B cell (primary cell): ENCODE measurements at places on chromosomes 4 and X. TPM values are rescaled to one million over a fixed set of nuclear protein-coding genes. Genes with fewer than 3 reads are reported as not detected.

Gene CTAG1A
- total RNA-seq: not detected in 2 replicates

Gene GAGE12H
- not detected in 2 replicates for total RNA-seq

Gene GLOD5
- total RNA-seq: not detected in 2 replicates

Gene XK
- 0.30 and 0.34 TPM in 2 replicates for total RNA-seq

Gene HMX1
- not detected in 2 replicates for total RNA-seq

Gene SCML1
- 6.7 and 8.3 TPM in 2 replicates for total RNA-seq

GRCh38 chr4:1927675-1928074 lies 56.5 kb downstream of the NSD2 start:
- no peak for DNase-seq

DNA sequence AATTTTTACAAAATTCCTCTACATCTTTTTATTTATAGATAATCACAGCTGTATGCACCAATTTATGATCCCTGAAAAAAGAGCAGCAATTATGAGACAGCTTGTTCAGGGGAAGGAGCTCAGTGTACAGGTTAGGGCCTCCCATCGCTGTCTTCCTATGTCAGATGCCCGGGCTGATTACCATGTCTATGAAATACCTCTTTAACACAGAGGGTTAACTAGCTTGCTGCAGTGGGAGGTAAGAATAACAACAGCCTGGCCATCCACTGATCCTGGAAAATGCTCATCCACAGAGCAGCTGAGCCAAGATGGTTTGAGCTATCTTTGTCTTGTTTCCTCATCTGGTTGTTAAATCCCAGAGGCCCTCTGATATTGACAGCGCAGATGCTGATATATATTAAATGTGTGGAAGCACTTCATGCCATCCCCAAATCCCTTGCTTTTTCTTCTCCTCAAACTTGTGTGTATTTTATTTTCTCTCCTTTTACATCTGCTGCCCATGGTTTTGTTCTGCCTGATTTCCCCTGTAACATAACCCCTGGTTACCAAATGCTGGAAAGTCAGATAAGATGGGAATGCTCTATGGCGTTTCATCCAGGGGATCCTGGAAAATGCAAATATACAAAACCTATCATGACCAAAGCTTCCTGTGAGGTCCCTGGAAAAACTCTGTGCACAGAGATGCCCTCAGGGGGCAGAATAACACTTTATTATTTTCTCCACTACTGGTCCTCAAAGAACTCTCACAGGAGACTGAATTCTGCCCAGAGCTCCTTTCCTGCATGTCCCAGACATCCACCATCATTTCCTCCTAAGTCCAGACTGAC lies 85.8 kb upstream of the PUDP start:
- DNase-seq: no peak

DNA sequence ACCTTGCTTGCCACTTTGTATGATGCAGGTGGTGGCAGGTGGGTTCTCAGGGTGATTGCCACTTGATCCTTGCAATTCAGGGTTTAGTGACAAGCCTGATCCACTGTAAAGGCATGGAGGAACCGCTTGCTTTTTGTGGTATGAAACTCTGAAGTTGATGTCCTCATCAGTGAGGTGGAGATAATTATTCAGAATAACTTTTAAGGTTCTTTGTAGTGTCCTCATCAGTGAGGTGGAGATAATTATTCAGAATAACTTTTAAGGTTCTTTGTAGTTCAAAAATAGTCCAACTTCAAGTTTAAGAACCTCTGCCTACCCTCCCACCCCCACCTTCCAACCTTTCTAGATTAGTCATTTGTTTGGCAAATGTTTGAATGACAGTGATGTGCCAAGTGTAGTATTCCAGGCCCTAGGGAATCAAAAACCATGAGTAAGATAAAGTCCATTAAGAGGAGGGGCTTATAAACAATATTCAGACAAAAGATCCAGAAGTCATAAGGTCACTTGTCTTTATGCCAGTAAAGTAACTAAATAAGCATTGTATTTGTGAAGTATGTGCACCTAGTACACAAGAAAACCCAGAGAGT lies 51.2 kb downstream of the DCUN1D4 start:
- DNase-seq: no peak

GRCh38 chr4:42341518-42342026 lies 55.7 kb upstream of the SHISA3 start:
- no peak for DNase-seq

DNA sequence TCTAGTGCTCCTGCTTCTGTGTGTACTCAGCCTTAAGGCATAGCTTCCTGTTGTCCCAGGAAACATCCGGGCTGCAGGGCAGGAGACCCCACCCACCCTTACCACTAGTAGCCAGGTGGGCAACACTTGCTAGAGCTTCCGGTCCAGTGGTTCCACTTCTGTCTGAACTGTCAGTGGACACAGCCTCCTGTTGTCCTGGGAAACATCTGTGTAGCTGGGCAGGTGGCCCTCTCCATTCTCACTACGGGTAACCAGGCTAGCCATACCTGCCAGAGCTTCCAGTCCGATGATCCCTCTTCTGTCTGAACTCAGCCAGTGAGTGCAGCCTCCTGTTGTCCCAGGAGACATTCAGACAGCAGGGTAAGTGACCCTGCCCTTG lies 372.2 kb downstream of the INPP4B start:
- DNase-seq: no peak

DNA sequence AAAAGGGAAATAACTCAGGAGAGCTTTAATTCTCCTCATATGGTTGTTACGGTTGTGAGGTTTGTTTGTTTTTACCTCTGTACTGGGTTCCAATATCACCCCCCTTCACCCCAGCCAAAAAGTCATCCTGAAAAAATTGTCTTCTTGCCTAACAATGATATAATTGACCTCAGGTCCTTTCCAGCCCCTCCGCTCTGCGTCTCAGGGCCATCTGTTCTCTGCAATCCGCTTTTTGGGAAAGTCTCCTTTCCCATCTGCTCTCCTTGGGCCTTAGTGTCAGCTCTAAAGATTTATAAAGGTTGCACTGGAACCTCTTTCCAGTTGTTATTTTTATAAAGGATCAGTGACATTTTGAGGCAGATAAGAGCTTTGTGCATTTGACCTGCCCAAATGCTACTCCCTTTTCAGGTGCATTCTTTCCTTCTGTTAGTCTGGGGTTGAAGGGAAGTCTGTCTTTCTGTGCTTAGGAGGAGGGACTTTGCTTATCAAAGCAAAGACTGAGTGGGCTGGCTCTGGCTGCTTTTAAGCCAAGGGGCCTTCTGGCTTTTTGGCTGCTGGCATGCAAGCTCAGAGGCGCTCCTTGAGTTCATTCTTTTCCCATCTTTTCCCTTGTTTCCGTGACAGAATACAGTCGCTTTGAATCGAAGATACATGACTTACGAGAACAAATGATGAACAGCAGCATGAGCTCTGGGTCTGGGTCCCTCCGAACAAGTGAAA lies 34.1 kb downstream of the DLG3 start:
- DNase-seq: no peak

GRCh38 chrX:45485719-45486118 lies 285.0 kb upstream of the DIPK2B start:
- DNase-seq: no peak
